ENCODE measurements at places on chromosomes 7 and 10. TPM values are rescaled to one million over a fixed set of nuclear protein-coding genes. Genes with fewer than 3 reads are reported as not detected.

TAS2R41 gene
- not detected for polyA plus RNA-seq

ZNF467 gene
- polyA plus RNA-seq, result 36.2 TPM

KMT2C gene
- polyA plus RNA-seq, result 27.7 TPM

MTG1 gene
- polyA plus RNA-seq, result 104 TPM

MYL10 gene
- polyA plus RNA-seq, result 0.36 TPM

ABCC2 gene
- polyA plus RNA-seq, result 11.8 TPM

CYP2E1 gene
- 2.3 TPM for polyA plus RNA-seq
